ENCODE measurements at places on chromosomes 16 and 17. TPM values are rescaled to one million over a fixed set of nuclear protein-coding genes. Genes with fewer than 3 reads are reported as not detected.

GRCh38 chr17:33242375-33243124 is 50.5 kb downstream of the ASIC2 start:
- no peak for DNase-seq

PRCD gene
- 3.9 TPM for polyA plus RNA-seq

GRCh38 chr16:84663433-84664101 is 15.3 kb downstream of the KLHL36 start:
- DNase-seq = no peak

DNA sequence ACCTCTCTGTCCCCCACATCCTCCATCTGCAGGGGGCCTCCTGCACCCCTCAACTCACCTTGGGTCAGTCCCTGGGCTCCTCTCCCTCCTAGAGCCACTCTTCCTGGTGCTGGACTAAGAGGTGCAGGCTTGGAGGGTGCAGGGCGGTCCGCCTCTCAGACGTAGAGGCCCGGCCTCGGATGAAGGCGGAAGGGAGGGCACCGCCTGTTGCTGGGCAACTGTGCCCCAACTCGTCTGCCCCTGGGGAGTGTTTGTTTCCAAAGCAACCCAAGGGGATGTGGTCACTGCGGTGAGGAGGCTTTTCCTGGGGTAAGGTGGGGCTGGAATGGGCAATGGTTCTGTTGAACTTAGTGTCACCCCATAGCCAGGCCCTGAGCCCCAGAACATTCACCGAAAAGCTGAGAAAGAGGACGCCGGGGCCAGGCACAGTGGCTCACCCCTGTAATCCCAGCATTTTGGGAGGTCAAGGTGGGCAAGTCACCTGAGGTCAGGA is at the start of gene C16orf54:
C16orf54 (minus strand) TSS at position 138 of the 493 bp plus-strand sequence. CDS start 1,039 bp downstream, outside the sequence.
- no peak for DNase-seq

DNA sequence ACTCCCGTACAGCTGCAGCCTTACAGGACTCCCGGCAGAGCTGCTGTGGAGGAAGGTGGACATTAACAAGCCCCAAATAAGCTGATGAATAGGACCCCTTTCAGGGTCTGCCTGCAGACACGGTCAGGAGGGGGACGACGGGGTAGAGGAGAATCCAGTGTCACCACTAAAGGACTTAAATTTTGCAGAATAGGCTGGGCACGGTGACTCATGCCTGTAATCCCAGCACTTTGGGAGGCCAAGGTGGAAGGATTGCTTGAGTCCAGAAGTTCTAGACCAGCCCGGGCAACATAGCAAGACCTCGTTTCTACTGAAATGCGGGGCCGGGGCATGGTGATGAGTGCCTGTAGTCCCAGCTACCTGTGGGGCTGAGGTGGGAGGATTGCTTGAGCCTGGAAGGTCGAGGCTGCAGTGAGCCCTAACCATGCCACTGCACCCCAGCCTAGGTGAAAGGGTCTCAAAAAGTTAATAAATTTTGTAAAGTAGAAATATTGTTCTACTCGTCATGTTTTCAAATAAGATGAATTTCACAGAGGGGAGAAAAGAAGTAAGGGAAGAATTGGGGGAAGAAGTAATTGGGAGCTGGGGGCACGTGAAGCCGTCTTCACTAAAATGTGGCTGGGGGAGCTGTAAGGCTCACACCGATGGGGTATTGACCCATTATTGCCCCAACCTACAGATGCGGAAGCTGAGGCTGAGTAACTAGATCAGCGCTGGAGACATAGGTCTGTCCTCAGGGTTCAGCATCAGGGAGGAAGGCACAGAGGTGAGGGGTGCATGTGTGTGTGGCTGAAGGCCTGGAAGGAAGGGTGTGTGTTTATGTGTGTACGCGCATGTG is 4.7 kb downstream of the LITAFD start:
- DNase-seq = no peak

FOXF1 gene
- polyA plus RNA-seq = 0.04 TPM

GRCh38 chr16:67269766-67270165 is 9.6 kb upstream of the PLEKHG4 start:
- DNase-seq = no peak

GRCh38 chr17:16148596-16148995 is 66.7 kb downstream of the NCOR1 start:
- DNase-seq = no peak

GRCh38 chr17:41835214-41835799 is 725 bp downstream of the NT5C3B start:
- no peak for DNase-seq

DNA sequence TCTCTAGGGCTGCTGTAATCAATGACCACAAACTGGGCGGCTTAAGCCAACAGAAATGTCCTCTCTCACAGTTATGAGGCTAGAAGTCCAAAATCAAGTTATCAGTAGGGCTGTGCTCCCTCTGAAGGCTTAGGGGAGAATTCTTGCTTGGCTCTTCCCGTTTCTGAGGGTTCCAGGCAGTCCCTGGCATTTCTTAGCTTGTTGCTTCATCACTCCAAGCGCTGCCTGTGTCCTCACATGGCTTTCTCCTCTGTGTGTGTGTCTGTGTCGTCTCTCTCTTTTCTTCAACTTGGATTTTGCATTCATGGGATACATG is 13.7 kb upstream of the CDC42EP4 start:
- no peak for DNase-seq

GRCh38 chr17:42287977-42288802 is at the start of gene STAT5A:
TSS of gene STAT5A (plus strand) at chr17:42288498. CDS start at chr17:42289412, 914 bp downstream.
- DNase-seq = no peak

THRA gene
- polyA plus RNA-seq = 58.5 TPM

- DNase-seq = no peak
These were observed 470.7 kb downstream of the SOX9 start for GRCh38 chr17:72591289-72592241.

- no peak for DNase-seq
These were observed 37.4 kb upstream of the DLX4 start for GRCh38 chr17:49931416-49932137.

CCDC182 gene
- polyA plus RNA-seq = 0.13 TPM

GRCh38 chr16:47970291-47970931 is 185.4 kb downstream of the ABCC12 start:
- DNase-seq = peak; percentile 77

- no peak for DNase-seq
These were observed 92.0 kb upstream of the ASIC2 start for GRCh38 chr17:33385133-33385532.

CCL7 gene
- not detected for polyA plus RNA-seq

DNA sequence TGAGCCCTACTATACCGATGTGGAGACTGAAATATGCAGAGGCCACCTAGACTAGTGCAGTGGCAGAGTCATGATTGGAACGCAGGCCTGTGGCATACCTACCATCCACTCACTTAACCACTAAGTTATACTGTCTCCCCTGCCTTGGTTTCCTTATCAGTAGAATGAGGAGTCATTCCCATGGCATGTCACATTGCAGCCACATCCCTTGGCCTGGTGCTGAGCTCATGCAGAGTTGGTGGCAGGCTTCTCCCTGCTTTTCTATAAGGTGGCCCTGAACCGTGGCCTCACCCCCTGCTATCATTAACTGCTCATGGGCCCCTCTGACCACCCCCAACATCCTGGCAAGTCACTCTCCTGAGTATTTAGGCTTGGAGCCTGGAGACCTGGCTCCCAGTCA is 212.5 kb downstream of the KATNIP start:
- DNase-seq = no peak

DNA sequence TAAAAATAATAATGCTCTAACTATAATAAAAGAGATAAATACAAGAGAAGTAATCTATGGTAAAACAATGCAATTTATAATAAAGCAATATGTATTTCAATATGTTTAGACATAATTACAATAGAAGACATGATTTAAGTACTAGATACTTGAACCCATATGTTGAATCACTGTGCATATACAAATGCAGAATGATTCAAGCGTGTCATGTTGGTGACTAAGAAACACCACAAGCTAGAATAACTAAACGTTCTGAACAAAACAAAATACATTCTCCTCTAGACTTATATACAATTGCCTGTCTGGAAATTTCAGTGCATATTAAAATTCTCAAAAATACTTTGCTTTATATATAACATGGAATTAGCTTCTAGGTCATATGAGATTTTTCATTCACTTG is 11.2 kb downstream of the TADA2A start:
- DNase-seq = no peak

C17orf67 gene
- polyA plus RNA-seq = 1.6 TPM

DNA sequence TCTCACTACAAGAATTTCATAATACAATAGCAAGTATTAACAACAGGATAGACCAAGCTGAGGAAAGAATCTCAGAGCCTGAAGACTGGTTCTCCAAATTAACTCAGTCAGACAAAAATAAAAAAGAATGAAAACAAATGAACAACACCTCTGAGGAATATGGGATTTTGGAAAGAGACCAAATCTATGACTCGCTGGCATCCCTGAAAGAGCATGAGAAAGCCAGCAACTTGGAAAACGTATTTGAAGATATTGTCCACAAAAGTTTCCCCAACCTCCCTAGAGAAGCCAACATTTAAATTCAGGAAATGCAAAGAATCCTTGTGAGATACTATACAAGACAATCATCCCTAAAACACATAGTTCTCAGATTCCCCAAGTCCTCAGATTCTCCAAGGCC is 20.9 kb downstream of the NLRP1 start:
- no peak for DNase-seq

DNA sequence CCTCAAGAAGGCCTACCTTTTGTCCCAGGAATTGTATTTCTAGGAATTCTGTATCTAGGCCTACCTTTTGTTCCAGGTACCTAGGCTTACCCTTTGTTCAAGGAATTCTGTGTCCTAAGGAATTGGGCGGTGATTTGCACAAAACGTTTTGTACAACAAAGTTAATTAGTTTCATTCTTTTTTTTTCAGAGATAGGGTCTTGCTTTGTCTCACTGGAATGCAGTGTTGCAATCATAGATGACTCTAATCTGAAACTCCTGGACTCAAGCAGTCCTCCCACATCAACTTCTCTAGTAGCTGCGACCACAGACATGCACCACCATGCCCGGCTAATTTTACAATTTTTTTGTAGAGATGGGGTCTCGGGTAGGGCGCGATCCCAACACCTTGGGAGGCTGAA is 7.0 kb downstream of the CDR2L start:
- no peak for DNase-seq

- DNase-seq = no peak
These were observed 24.8 kb downstream of the ITPRIPL2 start for GRCh38 chr16:19138601-19139000.

TNS4 gene
- polyA plus RNA-seq = 0.32 TPM

- no peak for DNase-seq
These were observed 16.3 kb downstream of the FOXJ1 start for GRCh38 chr17:76124582-76125390.

GRCh38 chr17:72733619-72734282 is 358.7 kb downstream of the SLC39A11 start:
- no peak for DNase-seq

DNA sequence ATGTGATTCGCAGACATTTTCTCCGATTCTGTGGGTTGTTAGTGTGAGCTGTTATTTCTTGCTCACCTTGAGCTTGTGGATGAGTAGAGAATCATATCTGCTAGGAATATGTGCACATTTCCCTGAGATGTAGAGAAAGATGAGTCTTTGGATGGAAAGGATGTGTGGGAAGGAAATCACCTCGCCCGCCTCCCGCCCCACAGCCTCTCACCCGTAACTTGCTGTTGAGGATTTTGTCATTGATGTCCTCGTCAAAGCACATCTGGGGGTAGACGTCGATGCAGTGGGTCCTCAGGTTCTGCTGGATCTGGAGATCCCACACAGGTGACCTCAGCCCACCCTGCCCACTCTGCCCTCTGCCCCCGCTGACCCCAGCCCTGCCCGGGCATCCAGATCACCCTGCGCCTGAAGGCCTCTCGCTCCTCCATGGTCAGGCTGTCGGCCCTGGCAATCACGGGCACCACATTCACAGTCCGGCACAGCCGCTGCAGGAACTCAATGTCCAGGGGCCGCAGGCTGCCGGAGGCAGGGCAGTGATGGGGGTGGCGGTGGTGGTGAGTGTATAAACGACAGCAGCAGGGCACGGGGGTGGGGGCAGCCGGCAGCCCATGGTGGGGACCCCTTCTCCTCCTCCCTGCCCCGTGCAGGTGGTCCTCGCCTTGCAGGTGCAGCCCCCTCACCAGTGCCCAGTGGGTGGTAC is 4.7 kb downstream of the SEPTIN12 start:
- no peak for DNase-seq

ITGAL gene
- 1.0 TPM for polyA plus RNA-seq

FBXL16 gene
- 1.5 TPM for polyA plus RNA-seq

- DNase-seq = no peak
These were observed 30.9 kb downstream of the SOCS1 start for GRCh38 chr16:11224894-11225676.

- DNase-seq = no peak
These were observed 34.4 kb upstream of the ENDOV start for GRCh38 chr17:80380555-80381002.

GRCh38 chr17:38509772-38510420 is 81.6 kb downstream of the ARHGAP23 start:
- no peak for DNase-seq

ACSM5 gene
- 7.3 TPM for polyA plus RNA-seq

- no peak for DNase-seq
These were observed 372.7 kb upstream of the ZFHX3 start for GRCh38 chr16:73420676-73421075.

SCIMP gene
- 1.2 TPM for polyA plus RNA-seq

- no peak for DNase-seq
These were observed 8.2 kb downstream of the PRPSAP1 start for GRCh38 chr17:76345377-76345974.

FBXO39 gene
- 0.09 TPM for polyA plus RNA-seq

DNA sequence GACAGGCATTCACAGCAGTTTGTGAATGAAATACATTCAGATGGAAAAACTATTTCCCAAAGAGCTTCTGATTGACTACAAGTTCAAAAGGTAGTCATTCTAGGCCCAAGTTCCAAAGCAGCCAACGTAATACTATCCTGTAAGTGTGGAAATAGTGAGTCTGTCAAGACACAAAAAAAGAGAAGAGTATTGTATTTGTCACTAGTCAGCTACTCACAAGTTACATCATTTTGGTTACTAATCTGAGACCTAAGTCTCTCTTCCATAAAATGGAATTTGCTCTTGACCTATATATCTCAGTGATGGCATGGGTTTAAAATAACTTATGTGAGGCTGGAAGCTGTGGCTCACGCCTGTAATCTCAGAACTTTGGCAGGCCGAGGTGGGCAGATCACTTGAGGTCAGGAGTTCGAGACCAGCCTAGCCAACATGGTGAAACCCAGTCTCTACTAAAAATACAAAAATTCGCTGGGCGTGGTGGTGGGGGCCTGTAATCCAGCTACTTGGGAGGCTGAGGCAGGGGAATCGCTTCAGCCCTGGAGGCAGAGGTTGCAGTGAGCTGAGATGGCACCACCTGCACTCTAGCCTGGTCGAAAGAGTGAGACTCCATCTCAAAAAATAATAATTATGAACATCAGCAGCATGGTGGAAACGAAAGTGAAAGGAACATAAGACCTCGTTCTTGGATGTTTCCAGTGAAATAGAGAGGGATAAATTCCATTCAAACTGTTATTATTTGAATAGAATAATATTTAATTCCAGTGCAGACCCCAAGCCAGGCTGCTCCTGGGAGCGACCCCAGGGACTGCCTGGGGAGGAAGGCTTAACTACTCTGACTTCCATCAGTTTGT is 2.9 kb downstream of the CMC2 start:
- no peak for DNase-seq

GRCh38 chr16:49287572-49287971 is 5.9 kb upstream of the CBLN1 start:
- no peak for DNase-seq

- peak; percentile 64 for DNase-seq
These were observed 1.7 kb downstream of the MYOCD start for GRCh38 chr17:12667299-12667958.

Measured in left renal cortex interstitium (tissue), 4 donors.